Activated T-helper 1 cell treated with anti-CD3 and anti-CD28 coated beads, Interleukin-12 subunit alpha, Interleukin-12 subunit beta, Interleukin-2, Interleukin-4 antibody, amounts not matched to agents 30 ng/mL and 10 ng/mL and 1 ng/mL, durations not matched to agents 14 hours and 24 hours and 36 hours (primary cell): ENCODE measurements at places on chromosomes 13 and 19. TPM values are rescaled to one million over a fixed set of nuclear protein-coding genes. Genes with fewer than 3 reads are reported as not detected.

GRCh38 chr13:105247830-105248229 is 1287.6 kb downstream of the EFNB2 start:
- DNase-seq = no peak

ADAMTS10 gene
- total RNA-seq = 3.2 and 3.3 TPM in 2 replicates

GRCh38 chr13:41008349-41008980 is 10.7 kb downstream of the ELF1 start:
- DNase-seq = no peak

DNA sequence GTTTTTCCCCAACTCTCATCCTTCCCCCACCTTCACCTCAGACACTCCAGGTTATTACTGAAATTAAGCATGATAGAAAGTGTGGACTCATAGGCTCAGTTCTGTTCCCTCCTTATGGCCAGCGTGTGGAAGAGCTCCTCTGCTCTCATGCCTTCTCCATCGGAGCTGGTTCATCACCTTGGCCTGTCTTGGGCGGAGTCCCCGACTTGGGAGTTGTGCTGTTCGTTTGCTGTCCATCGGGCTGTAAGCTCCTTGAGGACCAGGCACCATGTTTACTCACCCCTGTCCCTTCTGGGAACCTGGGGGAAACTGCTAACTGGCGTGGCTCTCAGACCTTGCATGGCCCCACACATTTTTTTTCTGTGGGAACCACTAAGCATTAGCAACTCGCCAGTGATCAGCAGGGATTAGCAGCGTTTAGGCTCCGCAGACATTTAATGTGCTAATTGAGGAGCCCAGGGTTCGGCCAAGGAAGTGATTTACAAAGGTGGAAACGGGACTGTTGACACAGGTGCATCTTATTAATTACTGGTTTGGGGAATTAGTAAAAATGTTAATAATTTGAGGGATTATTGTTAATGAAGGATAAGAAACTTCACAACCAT is 123.8 kb downstream of the TM9SF2 start:
- DNase-seq = no peak

GRCh38 chr13:48232420-48233045 is 473 bp upstream of the ITM2B start:
- DNase-seq = no peak

- no peak for DNase-seq
Observed at GRCh38 chr19:2186071-2186846, 22.5 kb downstream of the DOT1L start.
